ENCODE measurements at places on chromosomes 1 and 21. TPM values are rescaled to one million over a fixed set of nuclear protein-coding genes. Genes with fewer than 3 reads are reported as not detected.

DNA sequence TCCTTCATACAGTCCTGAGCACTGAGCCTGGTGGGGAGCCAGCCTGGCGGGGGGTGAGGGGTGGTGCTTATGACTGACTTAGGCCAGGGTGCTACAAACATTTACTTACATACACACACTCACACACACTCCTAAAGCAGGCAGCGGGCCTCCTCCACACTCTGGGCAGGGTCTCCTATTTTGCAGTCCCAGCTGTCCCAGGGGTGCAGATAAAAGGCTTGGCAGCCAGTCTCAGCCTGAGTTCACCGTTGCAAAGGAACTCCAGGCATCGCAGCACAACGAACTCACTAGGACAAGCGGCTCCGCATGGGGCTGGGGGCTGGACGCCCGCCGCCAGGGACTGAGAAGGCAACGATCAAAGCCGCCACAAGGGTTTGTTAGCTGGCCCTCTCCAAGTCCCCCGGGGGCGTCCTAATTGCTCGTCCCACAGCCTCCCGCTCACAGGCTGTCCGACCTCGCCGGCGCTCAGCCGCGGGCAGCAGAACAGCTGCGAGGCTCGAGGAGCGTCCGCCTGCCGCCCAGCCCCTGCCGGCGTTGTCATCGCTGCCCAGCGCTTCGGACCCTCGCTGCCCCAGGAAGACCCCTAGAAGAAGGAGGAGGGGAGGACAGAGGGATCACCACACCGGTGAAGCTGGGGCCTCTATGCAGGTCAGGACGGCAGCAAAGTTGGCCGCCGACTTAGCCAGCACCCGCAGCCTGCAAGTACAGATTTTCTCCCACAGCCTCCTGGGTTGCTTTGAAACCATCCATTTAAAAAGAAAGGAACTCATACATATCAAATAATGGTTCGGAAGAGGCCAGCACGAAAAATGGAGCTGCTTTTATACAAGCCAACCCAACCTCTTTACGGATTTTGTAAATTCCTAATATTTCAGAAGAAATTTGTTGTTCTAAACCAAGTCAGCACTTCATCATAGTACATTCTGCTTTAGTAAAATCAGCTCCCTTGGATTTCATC, 6.2 kb downstream of the BARHL2 start:
- DNase-seq: no peak

DNA sequence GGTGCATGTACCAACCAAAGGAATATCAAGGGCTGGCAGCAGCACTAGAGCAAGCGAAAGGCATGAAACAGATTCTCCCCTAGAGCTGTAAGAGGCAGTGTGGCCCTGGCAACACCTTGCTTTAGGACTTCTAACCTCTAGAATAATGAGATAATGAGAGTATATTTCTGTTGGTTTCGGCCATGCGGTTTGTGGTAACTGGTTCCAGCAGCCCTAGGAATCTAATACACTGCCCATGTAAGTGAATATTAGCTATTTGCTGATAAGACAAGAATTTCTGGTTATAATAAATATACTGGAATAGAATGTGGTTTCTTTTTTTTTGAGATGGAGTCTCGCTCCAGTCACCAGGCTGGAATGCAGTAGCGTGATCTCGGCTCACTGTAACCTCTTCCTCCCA, 199.4 kb downstream of the GABPA start:
- DNase-seq: no peak

- DNase-seq: no peak
These were observed 30.4 kb downstream of the WNT9A start for GRCh38 chr1:227917081-227917950.

The P3H1 gene
- polyA plus RNA-seq: 10.7 TPM

The ABL2 gene
- 2.5 TPM for polyA plus RNA-seq

Measured in heart left ventricle (tissue), 16 donors.